ENCODE measurements at places on chromosomes 11 and 22. TPM values are rescaled to one million over a fixed set of nuclear protein-coding genes. Genes with fewer than 3 reads are reported as not detected.

Gene VPREB1
- polyA plus RNA-seq = 0.28 TPM

DNA sequence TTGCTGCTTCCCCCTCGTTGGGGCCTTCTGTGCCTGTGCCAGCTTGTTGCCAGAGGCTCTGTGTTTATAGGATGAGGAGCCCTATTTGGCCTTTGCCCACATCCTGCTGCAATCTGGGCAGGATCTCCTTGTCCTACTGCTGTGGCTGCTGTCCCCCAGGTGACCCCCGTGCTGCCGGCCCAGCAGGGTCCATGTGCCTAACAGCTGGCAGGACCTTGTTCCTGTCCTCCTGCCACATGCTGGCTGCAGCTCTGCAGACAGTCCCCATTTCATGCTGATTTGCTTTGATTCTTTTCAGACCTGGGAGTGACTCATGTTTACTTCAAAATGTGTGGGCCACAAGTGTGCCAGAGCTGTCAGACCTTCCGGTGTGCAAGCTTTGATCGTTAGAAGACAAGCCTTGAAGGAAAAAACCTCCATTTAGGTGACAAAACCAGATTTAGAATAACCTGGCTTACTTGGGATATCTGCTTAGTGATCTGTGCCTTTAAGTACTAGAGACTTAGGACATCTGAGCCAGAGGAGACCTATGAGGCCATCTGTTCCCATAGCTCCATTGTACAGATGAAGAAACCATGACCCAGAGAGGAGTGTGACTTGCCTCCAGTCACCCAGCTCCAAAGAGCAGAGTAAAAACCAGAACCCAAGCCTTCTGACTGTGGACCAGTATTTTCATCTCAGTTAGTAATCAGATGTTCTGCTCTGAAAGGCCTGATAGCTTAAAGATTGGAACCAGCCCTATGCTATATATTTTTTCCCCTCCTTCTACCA lies 11.1 kb downstream of the NAV2 start:
- no peak for DNase-seq

- no peak for DNase-seq
These were observed 30.8 kb downstream of the ST14 start for GRCh38 chr11:130190371-130190881.

Gene F2
- 0.35 TPM for polyA plus RNA-seq

DNA sequence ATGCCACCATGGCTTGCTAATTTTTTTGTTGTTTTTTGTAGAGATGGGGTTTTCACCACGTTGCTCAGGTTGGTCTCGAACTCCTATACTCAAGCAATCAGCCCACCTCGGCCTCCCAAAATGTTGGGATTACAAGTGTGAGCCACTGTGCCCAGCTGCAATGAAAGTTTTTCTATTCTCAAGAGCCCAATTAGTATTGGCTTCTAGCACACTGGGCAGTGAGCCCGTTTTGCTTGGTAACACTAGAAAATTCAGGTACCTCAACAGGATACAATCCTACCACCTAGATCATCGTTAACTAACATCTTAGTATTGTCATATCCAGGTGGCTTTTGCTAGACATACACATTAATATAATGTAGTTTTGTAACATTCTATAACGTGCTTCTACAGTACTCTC lies 19.0 kb downstream of the SEC14L3 start:
- no peak for DNase-seq

DNA sequence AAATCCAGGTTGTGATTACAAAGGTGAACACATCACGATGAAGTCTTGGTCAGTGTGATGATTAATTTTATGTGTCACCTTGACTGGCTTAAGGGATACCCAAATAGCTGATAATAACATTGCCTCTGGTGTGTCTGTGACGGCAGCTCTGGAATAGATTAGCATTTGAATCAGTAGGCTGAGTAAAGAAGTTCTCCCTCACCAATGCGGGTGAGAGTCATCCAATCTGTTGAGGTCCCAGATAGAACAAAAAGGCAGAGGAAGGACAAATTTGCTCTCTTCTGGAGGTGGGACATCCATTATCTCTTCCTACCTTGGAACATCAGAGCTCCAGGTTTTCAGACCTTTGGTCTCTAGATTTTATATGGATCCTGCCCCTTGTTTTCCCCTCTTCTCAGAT lies 856.2 kb upstream of the CCDC90B start:
- DNase-seq = no peak

Measured in right renal cortex interstitium (tissue), 3 donors.